ENCODE measurements at places on chromosomes 12 and 14.

DNA sequence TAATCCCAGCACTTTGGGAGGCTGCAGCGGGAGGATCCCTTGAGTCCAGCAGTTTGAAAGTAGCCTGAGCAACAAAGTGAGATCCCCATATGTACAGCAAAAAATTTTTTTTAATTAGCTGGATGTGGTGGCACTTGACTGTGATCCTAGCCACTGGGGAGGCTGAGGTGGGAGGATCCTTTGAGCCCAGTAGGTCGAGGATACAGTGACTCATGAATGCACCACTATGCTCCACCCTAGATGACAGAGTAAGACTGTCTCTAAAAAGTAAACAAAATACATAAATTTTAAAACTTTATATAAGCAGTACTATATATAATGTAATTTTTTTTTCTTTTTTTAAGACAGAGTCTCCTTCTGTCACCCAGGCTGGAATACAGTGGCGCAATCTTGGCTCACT lies 115.4 kb downstream of the ESR2 start:
- no peak for DNase-seq

DNA sequence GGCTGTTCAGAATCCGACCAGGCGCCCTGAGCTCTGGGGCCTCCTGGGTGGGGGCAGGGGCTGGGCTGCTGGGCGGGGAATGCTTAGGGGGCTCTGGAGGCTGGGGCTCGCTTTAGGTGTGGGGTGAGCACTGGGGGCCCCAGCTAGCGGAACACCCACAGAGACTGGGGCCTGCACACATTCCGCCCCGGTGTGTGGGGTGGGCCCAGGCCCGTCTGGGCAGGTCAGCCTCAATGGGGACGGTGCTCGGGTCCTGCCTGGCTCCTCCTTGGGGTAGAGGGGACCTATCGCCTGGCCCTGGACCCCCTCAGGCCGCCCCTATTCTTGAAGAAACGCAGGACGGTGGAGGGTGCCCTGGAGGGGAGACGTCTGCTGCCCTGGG lies 364.8 kb downstream of the TMEM121 start:
- no peak for DNase-seq

DNA sequence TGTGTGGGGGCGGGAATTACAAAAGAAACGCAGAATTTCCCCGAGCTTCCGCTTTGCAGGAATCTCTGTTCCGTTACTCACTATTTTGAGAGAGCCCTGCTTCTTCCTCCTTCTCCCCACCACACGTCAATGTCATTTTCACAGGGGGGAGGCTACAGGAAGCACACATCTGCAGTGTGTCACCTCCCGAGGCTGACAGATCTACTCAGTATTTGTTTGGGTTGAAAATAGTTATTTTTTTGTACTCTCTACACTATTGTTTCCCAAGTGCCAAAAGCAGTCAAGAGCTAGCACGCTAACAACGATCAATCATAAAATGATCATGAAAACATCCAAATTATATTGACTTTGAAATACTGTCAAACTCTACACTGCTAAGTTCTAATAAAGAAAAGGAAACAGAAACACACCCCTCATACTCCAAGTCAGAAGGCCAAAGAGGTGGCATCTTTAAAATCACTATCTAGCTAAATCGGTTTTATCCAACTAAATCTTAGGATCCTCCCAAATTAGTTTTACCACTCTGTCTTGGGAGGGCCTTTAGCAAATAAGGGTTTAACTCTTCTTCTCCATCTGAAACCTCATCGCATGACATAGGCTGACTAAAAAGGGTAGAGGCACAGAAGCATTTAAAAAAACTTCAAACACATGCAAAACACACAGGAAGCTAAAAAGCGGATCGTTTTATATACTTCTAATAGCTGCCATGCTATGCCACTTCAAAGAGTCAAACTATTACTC lies 51.8 kb downstream of the FOXN3 start:
- no peak for DNase-seq

GRCh38 chr12:10554756-10555481 lies 49.2 kb downstream of the EIF2S3B start:
- DNase-seq, result no peak

- DNase-seq, result no peak
These were observed 93.6 kb downstream of the TTC7B start for GRCh38 chr14:90722590-90722989.

DNA sequence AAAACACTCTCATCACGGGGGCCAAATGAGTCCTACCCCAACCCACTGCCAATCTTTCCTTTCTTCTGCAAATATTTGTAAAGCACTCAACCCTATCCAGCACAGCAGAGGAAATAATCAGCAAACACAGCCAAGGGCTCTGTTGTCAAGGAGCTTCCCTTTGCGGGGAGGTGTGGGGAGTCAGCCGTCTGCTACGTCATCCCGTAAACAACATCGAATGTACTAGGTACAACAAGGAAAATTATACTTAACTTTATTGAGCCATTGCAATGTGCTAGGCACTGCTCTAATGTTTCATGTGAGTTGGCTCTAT lies 22.8 kb downstream of the TMEM63C start:
- DNase-seq, result no peak

DNA sequence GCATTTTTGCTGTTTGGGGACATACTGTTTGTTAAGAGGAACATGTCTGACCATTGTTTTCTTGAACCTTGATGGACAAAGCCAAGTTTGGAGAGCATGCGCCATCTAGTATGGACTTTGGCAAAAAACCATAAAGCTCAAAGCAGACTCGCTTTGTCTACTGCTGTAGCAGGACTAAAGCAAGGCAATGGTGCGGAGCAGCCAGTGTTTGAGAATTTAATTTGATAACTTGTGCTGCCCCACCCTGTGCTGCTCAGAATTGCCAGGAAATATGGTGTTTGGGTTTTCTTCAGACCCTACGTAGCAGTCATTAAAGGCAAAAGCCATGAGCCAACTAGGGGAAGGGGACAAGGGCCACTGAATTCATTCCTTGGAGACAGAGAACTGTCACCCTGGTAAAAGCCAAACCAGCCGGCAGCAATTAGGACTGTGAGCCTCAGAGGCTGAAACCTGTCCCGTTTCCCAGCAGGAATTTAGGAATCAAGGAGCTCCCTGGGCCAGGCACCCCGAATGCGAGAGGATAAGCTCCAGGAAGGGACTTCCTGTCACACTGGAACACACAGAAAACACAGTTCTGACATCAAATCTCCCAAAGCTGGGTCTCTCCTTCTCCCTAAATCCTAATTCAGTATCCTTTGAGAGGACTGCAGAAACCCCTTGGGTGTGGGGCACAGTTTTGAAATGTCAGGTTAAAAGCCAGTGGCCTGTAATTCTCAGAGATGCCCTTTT lies 1.1 kb downstream of the AVIL start:
- DNase-seq, result no peak

GRCh38 chr14:100580316-100581227 lies 6.6 kb downstream of the BEGAIN start:
- DNase-seq, result no peak

DNA sequence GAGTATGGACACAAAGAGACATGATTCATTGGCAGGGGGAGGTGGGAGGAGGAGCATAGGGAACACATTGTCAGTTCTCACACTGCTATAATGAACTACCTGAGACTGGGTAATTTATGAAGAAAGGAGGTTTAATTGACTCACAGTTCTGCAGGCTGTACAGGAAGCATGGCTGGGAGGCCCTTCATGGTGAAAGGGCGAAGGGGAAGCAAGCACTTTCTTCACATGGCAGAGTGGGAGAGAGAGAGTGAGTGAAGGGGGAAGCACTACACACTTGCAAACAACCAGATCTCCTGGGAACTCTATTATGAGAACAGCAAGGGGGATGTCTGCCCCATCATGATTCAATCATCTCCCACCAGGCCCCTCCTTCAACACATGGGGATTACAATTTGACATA lies 391.8 kb downstream of the BMP4 start:
- no peak for DNase-seq

All from H1 (cell line).